ENCODE measurements at places on chromosomes 3 and 15.
A peak's percentile ranks its signal among the peaks of the same experiment; 100 is the strongest.

DNA sequence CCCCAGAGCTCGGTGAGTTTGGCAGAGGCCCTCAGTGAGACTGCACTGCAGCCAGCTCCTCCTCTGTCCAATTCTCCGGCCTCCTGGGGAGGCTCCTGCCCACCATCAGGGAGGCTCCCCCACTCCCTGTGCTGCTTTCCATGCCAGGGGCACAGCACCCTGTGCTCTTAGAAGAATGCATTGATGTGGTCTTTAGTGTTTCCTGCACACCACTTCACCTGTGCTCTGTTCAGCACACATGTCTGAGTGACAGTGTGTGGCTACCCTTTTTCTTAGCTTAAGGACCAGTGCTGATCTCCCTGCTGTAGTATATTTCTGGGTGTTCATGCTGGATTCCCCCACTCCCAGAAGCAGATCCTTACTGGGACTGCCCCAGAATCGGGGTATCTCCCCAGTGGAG is 36.2 kb upstream of the PRR20G start:
- DNase-seq = no peak

- no peak for DNase-seq
Measured at GRCh38 chr15:60798821-60799220, 319.9 kb upstream of the ICE2 start.

DNA sequence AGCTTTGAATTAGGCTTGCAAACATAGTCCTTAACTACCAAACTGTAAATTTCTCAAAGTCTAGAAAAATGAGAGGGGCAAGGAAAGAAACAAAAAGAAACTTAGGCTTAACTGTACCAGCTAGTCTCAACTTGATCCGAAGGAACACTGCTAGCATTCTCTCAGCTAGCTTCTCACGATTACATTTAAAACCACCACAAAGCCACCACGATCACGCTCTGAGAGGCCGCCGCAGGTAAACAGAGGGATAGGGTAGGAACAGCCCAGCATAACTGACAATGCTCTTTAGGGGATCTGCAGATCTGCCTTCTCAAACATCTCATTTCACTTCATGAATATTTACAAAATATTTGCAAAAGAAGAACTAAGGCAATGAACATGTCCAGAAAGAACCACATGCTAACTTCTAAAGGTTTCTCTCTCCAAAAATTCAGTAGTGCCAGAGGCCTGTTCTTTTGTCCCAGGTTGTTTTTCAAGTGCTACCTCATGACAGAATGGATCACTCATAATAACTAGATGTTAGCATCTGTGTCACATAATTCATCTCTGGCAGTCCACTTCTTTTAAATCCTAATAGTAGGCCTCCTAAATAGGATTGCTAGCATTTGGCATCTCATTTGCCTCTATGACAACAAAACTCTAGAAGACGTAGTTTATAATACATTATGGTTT is 18.9 kb downstream of the VGLL4 start:
- DNase-seq = no peak

GRCh38 chr15:84764585-84764984 is 16.2 kb downstream of the ZNF592 start:
- no peak for DNase-seq

- no peak for DNase-seq
Measured at GRCh38 chr3:9746330-9746729, 3.4 kb upstream of the OGG1 start.

DNA sequence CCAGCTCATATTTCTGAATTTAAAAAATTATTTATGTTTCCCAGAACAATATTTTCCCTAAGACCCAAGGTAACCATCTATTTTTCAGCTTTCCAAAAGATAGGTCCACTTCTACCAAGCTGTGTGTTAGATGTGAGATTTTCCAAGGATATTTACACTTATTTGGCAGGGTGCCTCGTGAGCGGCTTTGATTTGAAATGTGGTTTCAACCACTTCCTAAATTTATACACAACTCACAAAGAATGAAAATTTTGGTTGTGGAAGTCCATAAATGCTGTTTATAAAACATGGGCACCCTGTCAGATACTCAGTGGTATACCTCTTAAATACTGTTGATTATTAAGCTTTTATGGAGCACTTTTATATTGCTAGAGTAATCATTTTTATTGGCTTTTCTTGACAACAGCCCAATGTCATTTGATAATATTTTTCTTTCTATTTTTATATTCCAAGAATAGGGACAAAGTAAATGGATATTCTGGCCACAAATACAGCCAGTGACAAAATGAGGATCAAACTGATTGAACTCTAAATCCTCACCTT is 57.6 kb downstream of the GAP43 start:
- peak; percentile 11 for DNase-seq

- no peak for DNase-seq
Measured at GRCh38 chr3:181728470-181729340, 17.0 kb downstream of the SOX2 start.

- DNase-seq = no peak
Measured at GRCh38 chr3:112925969-112926368, 48.9 kb downstream of the CD200R1 start.

DNA sequence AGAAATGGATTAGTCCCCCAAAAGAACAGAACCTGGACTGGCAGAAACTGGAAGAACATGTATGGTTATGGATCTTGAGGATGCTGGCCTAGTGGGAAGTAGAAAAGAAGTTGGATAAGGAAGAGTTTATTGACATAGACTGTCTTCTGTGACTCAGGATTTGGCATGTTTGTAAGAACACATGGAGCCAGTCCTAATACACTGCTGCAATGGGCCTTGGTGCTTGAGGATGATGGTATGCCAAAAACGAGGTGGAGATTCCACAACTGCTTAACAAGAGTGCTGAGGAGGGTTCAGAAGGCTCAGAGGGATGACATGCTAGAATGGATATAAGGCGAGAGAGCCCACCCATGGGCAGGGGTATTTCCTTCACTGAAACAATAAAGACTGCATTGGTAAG is 22.4 kb downstream of the LZTFL1 start:
- no peak for DNase-seq

GRCh38 chr3:197015790-197016736 is 13.6 kb downstream of the MELTF start:
- no peak for DNase-seq

GRCh38 chr3:52458031-52458760 is 2.8 kb downstream of the NISCH start:
- no peak for DNase-seq

DNA sequence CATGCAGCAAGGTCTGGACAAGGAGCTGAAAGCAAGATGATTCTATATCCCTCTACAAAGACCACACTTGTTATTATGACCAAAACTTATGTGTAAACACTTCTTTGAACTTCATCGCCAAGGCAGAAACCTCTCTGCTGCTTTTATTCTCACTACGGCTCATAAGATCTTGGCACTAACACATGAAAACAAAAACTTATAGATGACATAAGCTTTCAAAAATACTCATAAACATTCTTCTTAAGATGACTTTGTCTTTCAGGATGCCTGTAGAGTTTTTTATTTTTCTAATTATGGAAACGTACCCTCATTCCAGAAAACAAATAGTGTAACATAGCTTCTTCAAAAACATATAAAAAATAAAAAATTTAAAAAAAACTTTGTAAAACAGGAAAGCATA is 12.5 kb upstream of the C15orf61 start:
- no peak for DNase-seq

DNA sequence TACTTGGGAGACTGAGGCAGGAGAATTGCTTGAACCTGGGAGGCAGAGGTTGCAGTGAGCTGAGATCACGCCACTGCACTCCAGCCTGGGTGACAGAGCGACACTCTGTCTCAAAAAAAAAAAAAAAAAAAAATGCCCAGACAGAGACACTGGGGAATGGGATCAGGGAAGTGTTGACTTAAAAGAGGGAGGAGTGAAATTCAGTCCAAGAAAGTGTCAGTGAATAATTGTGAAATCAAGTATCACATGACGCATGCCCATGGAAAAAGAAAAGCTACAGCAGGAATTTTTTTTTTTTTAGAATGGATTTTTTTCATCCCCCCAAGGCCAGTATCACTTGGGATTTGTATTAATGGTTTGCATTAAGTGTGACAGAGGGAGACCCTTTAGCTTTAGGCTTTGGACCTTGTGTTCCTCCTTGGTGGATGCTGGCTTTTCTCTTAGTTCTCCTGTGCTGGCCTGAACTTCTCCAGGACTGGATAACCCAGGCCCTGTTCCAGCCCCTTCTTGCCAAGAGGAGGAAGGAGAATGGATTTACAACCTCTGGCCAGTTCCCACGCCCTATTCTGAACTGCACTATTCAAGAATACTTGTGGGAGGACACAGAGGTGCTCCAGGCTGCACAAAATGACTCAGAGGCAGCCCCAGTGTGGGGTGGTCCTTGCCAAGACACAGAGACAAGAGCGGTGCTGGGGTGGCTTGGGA is 36.7 kb upstream of the ZNF774 start:
- DNase-seq = no peak

- DNase-seq = no peak
Measured at GRCh38 chr3:86790884-86791549, 199.9 kb downstream of the VGLL3 start.

DNA sequence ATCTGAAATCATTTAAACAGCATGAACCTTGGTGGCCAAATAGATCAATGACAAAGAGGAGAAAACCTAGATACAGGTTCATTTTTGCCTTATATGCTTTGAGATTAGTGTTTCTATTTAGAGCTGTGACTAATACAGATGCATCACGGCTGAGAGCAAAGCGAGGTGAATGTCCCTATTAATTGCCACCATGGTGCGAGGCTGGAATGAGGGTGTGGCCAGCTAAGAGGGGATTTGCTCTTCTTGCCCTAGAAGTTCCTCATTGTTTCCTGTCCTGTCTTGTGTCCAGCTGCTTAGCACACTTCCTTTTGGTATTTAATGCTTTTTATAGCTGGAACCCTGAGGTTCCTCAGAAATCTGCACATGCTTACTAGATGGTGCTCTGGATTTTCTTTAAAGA is 339.1 kb upstream of the RGMA start:
- no peak for DNase-seq

DNA sequence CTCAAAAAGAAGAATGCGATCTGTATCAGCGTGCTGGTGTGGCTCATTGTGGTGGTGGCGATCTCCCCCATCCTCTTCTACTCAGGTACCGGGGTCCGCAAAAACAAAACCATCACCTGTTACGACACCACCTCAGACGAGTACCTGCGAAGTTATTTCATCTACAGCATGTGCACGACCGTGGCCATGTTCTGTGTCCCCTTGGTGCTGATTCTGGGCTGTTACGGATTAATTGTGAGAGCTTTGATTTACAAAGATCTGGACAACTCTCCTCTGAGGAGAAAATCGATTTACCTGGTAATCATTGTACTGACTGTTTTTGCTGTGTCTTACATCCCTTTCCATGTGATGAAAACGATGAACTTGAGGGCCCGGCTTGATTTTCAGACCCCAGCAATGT is 1.3 kb downstream of the P2RY1 start:
- DNase-seq = no peak

GRCh38 chr15:57323299-57323805 is 53.0 kb upstream of the CGNL1 start:
- DNase-seq = no peak

GRCh38 chr3:32709346-32709745 is 24.4 kb downstream of the CNOT10 start:
- no peak for DNase-seq

DNA sequence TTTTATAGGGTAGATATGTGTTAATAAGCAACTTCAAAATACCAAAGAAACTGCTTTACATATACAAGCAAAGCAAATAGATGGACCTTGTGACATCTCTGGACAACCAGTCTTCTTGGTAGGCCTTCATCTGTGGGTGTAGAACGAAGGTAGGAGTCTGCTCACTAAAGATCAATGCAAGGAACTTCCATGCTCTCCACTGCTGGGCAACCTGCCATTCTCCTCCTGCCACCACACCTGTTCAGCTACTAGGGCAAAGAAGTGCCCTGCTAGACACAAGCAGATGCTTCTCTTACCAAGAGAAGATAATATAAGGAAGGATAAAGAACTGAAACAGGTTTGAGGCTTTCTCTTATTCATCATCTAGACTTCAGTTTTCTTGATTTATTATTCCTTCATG is 12.6 kb downstream of the PPARG start:
- no peak for DNase-seq

- DNase-seq = no peak
Measured at GRCh38 chr15:47820057-47820746, 102.9 kb downstream of the SEMA6D start.

Data from KBM-7 (cell line).